Fibroblast of gingiva (primary cell): ENCODE measurements at places on chromosomes 16 and 17.
A peak's percentile ranks its signal among the peaks of the same experiment; 100 is the strongest.

DNA sequence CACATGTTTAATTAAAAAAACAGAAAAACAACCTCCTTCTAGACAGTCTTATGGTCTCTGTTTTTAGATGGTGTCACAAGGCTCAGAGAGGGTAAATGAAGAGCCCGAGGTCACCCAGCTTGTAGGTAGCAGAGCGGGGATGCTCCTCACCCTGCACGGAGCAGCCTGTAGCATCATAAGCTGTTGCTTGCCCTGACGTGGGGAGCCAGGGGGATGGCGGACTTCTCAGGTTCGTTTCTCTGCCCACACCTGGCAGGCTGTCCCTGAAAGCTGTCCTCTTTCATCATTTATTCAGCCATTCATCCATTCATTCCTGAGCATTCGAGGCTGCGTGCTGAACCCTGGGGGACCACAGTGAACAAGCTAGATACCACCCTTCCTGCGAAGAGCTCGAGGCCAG lies 75.7 kb upstream of the KSR1 start:
- DNase-seq: no peak

GRCh38 chr16:57530522-57531252 lies 5.7 kb downstream of the CCDC102A start:
- DNase-seq: no peak

DNA sequence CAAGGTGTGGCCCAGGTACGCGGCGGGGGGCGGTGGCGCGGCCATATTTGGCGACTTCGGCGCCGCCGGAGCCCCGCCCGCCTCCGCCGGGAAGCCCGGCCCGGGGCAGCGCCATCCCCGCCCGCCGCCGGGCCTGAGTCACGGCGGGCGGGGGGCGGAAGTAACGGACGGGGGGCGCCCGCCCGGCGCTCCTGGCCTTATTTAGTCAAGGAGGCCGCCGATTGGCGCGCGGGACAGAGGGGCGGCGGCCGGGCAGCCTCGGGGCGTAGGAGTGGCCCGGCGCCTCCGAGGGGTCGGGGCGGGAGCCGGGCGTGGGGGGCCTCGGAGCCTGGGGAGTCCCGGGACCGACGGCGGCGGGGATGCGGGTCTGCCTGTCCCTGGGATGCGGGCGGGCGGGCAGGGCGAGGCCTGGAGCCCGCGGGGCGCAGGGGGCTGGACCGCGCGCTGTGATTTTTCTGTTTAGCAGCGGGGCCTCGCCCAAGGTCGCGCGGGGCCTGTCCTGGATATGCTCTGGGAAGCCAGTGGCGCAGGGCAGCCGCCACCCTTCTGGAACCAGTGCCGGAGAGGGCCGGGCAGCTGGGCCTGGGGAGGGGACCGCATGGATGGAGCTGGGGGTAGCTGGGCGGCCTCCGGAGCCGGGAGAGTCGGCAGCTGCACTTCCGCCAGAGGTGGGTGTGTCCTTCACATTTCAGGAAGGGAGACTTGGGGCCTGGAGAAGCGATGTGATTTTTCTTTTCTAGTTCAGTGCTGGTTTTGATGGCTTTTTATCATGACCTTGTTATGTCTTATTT lies 2.3 kb upstream of the ACTG1 start:
- DNase-seq: peak; percentile 79

GRCh38 chr16:683396-684070 lies 601 bp downstream of the JMJD8 start:
- no peak for DNase-seq

GRCh38 chr17:31496601-31497000 lies 105.1 kb downstream of the RAB11FIP4 start:
- no peak for DNase-seq
